NCI-H1105 (cell line): ENCODE measurements at places on chromosomes 6 and 20.

DNA sequence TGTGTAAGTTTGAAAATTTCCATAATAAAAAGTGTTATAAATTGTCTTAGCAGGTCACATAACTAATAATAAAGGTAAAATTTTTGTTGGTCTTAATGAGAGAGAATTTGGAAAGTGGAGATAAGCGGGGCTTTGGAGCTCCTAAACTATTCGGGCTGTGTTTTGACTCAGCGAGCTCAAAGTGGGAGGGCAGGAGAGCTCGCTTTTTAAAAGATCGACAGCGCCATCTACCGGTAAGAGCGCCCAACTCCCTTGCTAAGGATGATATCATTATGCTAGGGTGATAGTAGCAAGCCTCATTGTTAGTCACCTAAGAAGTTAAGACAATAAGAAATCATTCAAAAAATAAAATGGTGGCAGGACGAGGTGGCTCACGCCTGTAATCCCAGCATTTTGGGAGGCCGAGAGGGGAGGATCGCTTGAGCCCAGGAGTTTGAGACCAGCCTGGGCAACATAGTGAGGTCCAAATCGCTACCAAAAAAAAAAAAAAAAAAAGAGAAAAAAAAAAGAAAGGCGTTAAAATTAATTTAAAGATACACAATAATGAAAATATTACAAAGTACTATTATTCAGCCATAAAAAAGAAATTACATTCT, 24.8 kb downstream of the C6orf15 start:
- peak; percentile 83 for DNase-seq

DNA sequence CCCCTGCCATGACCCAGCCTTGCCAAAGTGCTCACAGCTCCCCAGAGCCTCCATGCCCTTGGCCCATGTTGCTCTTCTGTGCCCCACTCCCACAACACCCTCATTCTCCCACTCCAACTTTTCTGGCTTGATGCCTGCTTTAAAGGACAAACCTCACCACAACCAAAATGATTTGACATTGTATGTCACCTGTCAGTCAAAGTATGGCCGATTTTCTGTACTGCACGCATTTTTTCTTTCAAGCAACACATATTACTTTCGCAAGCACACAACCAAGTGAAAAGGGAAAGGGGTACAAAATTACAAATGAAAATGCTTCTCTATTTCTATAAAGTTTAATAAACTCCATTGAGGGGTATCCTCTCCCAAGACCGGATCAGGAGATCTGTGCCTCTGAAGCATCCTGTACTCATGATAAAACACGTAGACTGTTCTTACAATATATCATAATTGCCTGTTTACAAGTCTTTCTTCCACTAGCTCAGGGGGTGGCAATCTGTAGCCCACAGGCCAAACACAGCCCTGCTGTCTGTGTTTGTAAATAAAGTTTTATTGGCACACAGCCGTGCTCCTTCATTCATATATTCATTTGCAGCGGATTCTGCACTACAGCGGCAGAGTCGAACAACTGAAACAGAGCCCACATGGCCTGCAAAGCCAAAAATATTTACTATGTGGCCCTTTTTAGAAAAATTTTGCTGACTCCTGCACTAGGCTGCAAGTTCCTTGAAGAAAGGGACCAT, 32.5 kb downstream of the SLC22A23 start:
- DNase-seq, result no peak

GRCh38 chr6:142112451-142113061, 20.2 kb upstream of the GJE1 start:
- DNase-seq, result peak; percentile 78

DNA sequence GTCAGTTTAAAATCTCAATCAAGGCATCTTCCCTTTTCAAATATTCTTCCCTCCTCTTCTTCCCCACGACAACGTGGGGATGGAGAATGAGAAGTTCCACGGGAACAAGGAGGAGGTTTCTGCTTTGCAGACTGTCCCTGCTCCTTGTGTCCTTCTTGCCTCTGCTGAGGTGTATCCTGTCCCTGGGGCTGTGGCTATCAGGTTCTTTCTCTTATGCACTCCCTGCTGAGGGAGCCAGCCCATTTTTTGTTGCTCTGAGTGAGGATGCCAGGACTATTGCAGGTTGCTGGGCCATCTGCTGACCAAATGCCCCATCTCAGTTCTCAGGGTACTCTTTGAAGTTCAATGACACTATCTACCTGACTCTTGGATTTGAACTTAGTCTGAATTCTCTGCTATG, 533.6 kb downstream of the RNF144B start:
- no peak for DNase-seq

- DNase-seq, result peak; percentile 65
These were observed 148.3 kb downstream of the GPX5 start for GRCh38 chr6:28673787-28674671.

DNA sequence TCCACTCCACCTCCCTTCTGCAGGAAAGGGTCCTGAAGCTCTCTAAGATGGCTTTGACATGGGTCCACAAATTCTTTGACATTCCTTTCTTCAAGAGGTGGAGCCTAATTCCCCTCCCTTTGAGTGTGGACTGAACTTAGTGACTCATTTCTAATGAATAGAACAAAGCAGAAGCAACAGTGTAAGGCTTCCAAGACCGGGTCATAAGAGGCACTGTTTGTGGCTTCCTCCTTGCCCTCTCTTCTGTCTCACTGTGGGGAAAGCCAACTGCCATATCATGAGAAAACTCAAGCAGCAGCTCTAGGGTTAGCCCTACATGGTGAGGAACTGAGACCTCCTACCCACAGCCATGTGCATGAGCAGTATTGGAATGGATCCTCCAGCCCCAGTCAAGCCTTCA, 5.9 kb upstream of the CDK5RAP1 start:
- DNase-seq, result no peak

- DNase-seq, result peak; percentile 55
These were observed 32.6 kb downstream of the C6orf15 start for GRCh38 chr6:31079656-31080261.

GRCh38 chr6:91328241-91328640, 741.4 kb upstream of the MAP3K7 start:
- peak; percentile 91 for DNase-seq

DNA sequence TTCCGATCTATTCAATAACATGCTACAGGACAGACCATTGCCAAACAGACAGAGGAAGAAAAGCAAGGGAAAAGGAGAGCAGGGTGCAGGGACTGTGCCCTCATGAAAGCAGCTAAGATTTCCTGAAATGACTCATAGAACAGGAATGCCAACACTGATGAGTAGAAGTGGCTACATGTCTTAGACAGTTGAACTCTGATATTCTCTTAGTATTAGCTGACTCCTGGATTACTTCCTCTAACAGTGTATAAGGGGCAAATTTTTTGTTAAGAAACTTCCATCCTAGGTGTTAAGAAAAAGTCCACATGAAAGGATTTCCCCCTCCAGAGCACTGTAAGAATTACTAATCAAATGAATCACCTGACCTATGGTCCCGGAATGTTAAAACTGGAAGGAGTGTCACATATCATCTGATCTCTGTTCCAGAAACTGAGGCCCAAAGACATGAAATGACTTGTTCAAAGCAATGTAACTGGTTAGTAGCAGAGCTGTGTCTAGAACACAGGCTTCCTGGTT, 224.9 kb downstream of the IBTK start:
- no peak for DNase-seq
